ENCODE measurements at places on chromosomes 13 and 19.

- DNase-seq, result no peak
These were observed 16.5 kb downstream of the ELF1 start for GRCh38 chr13:41002606-41003005.

GRCh38 chr13:76874479-76874878 is 11.7 kb downstream of the KCTD12 start:
- no peak for DNase-seq

GRCh38 chr13:113207460-113207859 is 1.0 kb downstream of the PCID2 start:
- DNase-seq, result no peak

GRCh38 chr19:51688671-51689571 is 4.2 kb upstream of the SPACA6 start:
- DNase-seq, result no peak

DNA sequence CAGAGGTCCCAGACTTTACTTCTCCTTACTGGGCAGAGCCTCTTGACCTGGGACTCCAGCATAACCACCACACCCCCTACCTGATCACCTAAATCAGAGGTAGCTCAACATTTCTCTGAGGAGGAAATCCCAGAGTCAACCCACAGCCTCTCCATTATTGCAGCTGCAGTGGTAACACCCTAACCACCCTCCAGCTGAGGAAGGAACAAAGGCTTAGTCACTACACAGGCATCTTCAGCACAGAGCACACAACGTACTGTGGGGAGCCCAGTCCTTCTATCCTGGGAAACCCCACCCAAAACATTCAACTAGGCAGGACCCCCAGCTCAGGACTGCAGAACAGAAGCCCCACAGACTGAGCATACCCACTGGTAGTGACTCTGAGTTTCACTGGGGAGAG is 824.7 kb upstream of the SLITRK5 start:
- DNase-seq, result no peak

All from stimulated activated CD8-positive, alpha-beta memory T cell treated with anti-CD3 and anti-CD28 coated beads, Interleukin-15, amount 100 ng/mL, for 4 hours (primary cell).